ENCODE measurements at places on chromosomes 5 and 9. TPM values are rescaled to one million over a fixed set of nuclear protein-coding genes. Genes with fewer than 3 reads are reported as not detected.

GRCh38 chr5:113205807-113206206 lies 229.0 kb downstream of the TSSK1B start:
- no peaks in the 10 kb centered on the region for H3K36me3 ChIP-seq
- DNase-seq, result no peak
- no peak overlapping the region for H3K27ac ChIP-seq
- no peak overlapping the region for H3K4me3 ChIP-seq

GRCh38 chr5:122847687-122848081 lies 2.3 kb downstream of the SNX24 start:
- H3K4me3 ChIP-seq, result peak overlapping the region; percentile 92
- H3K36me3 ChIP-seq, result no peaks in the 10 kb centered on the region
- peaks cover 53% of the 10 kb centered on the region for H3K4me1 ChIP-seq
- DNase-seq, result no peak
- no peaks in the 10 kb centered on the region for H3K27me3 ChIP-seq
- H3K27ac ChIP-seq, result no peak overlapping the region

DNA sequence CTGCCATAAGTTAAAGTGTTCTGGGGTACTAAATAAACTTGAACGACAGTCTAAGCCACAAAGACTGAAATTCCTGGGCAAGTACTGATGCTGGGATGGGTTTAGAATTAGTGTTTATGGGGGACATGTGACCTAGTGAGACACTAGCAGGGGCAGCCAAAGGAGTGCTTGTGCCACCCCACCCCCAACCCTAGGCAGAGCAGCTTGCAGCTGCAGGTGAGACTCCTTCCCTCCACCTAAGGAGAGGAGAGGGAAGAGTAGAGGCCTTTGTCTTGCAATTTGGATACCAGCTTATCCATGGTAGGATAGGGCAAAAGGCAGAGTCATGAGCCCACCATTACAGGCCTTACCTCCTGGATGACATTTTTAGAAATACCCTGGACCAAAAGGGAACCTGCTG lies 28.7 kb upstream of the PDE4D start:
- no peak overlapping the region for H3K27ac ChIP-seq
- DNase-seq, result no peak
- H3K4me3 ChIP-seq, result no peak overlapping the region
- H3K27me3 ChIP-seq, result peaks cover 2% of the 10 kb centered on the region
- no peaks in the 10 kb centered on the region for H3K4me1 ChIP-seq

TSSK1B gene
- not detected for total RNA-seq

BRIX1 gene
- total RNA-seq, result 44.1 TPM

DNA sequence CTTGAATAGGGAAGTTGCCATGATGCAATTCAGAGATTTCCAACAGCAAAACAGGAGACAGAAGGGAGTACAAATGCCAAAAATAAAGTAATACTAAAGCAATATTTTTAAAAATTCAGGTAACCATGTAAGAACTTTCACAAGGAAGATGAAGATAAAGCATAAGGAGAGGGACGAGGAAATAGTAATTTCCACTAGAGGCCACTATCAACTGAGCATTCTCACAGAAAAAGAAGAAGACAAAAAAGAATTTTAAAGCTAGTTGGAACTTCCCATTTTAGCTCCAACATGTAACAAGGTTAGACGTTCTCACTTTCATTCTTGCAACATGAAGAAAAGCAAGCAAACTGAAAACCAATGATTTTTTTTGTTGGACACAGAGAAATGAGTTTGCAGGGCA lies 779.9 kb upstream of the CDH6 start:
- no peak overlapping the region for H3K4me3 ChIP-seq
- no peaks in the 10 kb centered on the region for H3K4me1 ChIP-seq
- no peak overlapping the region for H3K27ac ChIP-seq
- no peak for DNase-seq
- no peaks in the 10 kb centered on the region for H3K27me3 ChIP-seq

GRCh38 chr9:130213911-130214761 lies 41.9 kb downstream of the NCS1 start:
- H3K4me3 ChIP-seq, result no peak overlapping the region
- peaks cover 8% of the 10 kb centered on the region for H3K36me3 ChIP-seq
- no peak for DNase-seq
- H3K4me1 ChIP-seq, result no peaks in the 10 kb centered on the region
- H3K27me3 ChIP-seq, result no peaks in the 10 kb centered on the region

DNA sequence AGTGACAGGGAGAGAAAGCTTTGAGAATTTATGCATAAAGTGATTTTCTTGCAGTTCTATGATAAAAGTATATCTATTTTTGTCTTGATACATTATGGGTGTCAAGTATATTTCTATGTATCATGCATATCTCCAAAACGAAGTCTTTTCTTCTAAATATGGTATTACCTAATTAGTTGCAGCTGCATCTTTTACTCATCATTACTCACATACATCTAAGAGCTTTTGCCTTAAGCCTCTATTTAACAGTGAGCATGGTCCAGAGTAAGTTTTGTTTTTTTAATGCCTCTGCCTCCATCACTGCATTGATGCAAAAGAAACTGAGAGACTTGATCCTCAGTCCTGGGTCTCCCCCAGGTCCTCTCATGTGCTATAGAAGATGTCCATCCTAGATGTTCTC lies 40.0 kb upstream of the SMC5 start:
- peak overlapping the region; percentile 77 for H3K27ac ChIP-seq
- peaks cover 68% of the 10 kb centered on the region for H3K4me1 ChIP-seq
- peaks cover 20% of the 10 kb centered on the region for H3K36me3 ChIP-seq
- DNase-seq, result peak; percentile 79

INSL4 gene
- not detected for total RNA-seq

- H3K36me3 ChIP-seq, result peaks cover under 1% of the 10 kb centered on the region
- peaks cover 11% of the 10 kb centered on the region for H3K4me1 ChIP-seq
- no peak overlapping the region for H3K27ac ChIP-seq
- no peaks in the 10 kb centered on the region for H3K27me3 ChIP-seq
Measured at GRCh38 chr9:125106285-125106893, 36.9 kb downstream of the SCAI start.

All from HFFc6 (cell line).